ENCODE measurements at places on chromosomes 5 and 9. TPM values are rescaled to one million over a fixed set of nuclear protein-coding genes. Genes with fewer than 3 reads are reported as not detected.

The C5 gene
- 0.66 TPM for total RNA-seq

The MAMDC4 gene
- 17.3 TPM for total RNA-seq

The ECM2 gene
- total RNA-seq: not detected

The CDX1 gene
- total RNA-seq: not detected

The RAB3C gene
- not detected for total RNA-seq

The GRIA1 gene
- total RNA-seq: not detected

DNA sequence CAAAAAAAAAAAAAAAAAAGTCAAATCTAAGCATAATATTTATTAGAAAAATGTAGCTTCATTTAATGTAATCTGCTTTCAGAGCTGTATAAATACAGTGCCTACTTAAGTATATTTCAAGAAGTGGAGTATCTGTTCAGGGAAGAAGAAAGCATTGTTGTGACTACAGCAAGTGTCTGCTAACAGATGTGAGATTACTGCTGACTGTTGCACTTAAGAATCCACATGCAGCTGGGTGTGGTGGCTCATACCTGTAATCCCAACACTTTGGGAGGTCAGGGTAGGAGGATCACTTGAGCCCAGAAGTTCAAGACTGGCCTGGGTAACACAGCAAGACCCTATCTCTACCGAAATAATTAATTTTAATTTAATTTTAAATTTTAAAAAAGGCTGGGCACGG, 19.0 kb downstream of the KDM3B start:
- peaks cover 5% of the 10 kb centered on the region for H3K36me3 ChIP-seq
- no peak overlapping the region for H3K27ac ChIP-seq
- no peaks in the 10 kb centered on the region for H3K4me1 ChIP-seq
- DNase-seq: no peak

- no peaks in the 10 kb centered on the region for H3K27me3 ChIP-seq
- no peak for DNase-seq
- no peaks in the 10 kb centered on the region for H3K36me3 ChIP-seq
- H3K27ac ChIP-seq: no peak overlapping the region
Observed at GRCh38 chr5:80987078-80987766, 27.1 kb downstream of the RASGRF2 start.

GRCh38 chr9:84617411-84618029, 52.0 kb upstream of the NTRK2 start:
- H3K27ac ChIP-seq: no peak overlapping the region
- no peaks in the 10 kb centered on the region for H3K36me3 ChIP-seq
- DNase-seq: no peak
- H3K4me3 ChIP-seq: no peak overlapping the region
- no peaks in the 10 kb centered on the region for H3K4me1 ChIP-seq

GRCh38 chr5:157213527-157214243, 33.0 kb downstream of the ITK start:
- no peak overlapping the region for H3K4me3 ChIP-seq
- DNase-seq: no peak
- H3K27me3 ChIP-seq: no peaks in the 10 kb centered on the region
- no peaks in the 10 kb centered on the region for H3K36me3 ChIP-seq
- no peaks in the 10 kb centered on the region for H3K4me1 ChIP-seq

- H3K27ac ChIP-seq: no peak overlapping the region
- no peaks in the 10 kb centered on the region for H3K27me3 ChIP-seq
- no peaks in the 10 kb centered on the region for H3K4me1 ChIP-seq
- no peaks in the 10 kb centered on the region for H3K36me3 ChIP-seq
Observed at GRCh38 chr5:67432606-67433005, 236.0 kb upstream of the CD180 start.

Data from HCT116 (cell line).